H9 (cell line): ENCODE measurements at places on chromosomes 4 and X. TPM values are rescaled to one million over a fixed set of nuclear protein-coding genes. Genes with fewer than 3 reads are reported as not detected.
A peak's percentile ranks its signal among the peaks of the same experiment; 100 is the strongest.

DNA sequence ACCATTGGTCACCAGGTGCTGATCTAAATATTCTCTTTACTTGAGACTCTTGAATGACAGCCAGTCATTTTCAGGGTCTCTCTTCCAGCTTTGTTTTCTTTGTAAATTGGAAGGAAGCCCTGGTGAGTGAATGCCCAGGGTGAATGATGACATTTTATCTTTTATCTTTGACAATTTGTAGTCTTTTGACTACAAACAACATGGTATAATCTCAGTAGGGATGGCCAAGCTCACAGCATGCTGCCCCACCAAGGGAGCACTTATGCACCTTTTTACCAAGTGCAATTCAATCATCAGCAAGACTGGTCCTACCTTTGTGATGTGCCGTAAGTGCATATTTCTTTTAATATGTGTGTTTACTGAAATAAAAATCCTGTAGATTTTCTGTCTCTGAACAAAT is 5.7 kb downstream of the AFM start:
- H3K27ac ChIP-seq = no peak overlapping the region
- H3K36me3 ChIP-seq = no peaks in the 10 kb centered on the region
- no peak for DNase-seq
- H3K27me3 ChIP-seq = no peaks in the 10 kb centered on the region
- H3K4me3 ChIP-seq = no peak overlapping the region

DNA sequence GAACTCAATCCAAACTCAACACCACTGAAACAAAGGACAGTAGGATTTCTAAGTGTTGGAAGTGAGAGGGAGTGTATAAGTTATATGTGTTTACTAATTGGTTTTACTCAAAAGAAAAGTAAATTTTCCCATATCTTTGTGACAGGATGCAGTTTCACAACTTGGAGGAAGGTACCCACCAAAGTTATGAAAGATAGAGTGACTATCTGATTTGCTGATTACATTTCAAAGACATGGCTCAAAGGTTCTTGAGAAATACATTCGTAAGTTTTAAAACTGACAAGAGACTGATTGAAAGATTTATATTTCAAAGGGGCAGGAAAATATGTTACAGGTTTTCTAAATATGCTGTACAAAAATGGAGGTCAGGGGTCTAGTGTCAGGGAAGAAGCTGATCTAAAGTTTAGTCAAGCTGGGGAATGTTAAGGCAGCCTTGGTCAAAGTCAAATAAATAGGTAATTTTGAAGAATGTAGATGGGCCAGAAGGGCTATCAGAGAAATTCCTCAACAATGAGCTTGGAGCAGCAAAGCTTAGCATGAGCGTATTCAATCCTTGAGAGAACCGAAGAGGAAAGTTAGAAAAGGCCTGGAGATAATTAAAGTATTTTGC is 9.7 kb upstream of the COMMD8 start:
- no peak for DNase-seq
- no peak overlapping the region for H3K4me3 ChIP-seq
- H3K36me3 ChIP-seq = no peaks in the 10 kb centered on the region
- no peaks in the 10 kb centered on the region; the same call in 1 of the 2 replicates for H3K4me1 ChIP-seq
- H3K27me3 ChIP-seq = no peaks in the 10 kb centered on the region
- no peak overlapping the region for H3K27ac ChIP-seq

Gene MEPE
- not detected in 2 replicates for total RNA-seq

GRCh38 chr4:144611850-144612249 is 34.1 kb upstream of the HHIP start:
- H3K36me3 ChIP-seq = no peaks in the 10 kb centered on the region
- DNase-seq = peak; percentile 37
- H3K27ac ChIP-seq = no peak overlapping the region
- no peaks in the 10 kb centered on the region for H3K27me3 ChIP-seq
- no peak overlapping the region for H3K4me3 ChIP-seq

- H3K27me3 ChIP-seq = peaks cover 14% of the 10 kb centered on the region; the same call in 1 of the 2 replicates
- peaks cover 1% of the 10 kb centered on the region; the same call in 1 of the 2 replicates for H3K4me1 ChIP-seq
- DNase-seq = no peak
Measured at GRCh38 chrX:17854069-17854468, 7.0 kb downstream of the RAI2 start.

Gene DCX
- total RNA-seq = 1.3 and 2.0 TPM in 2 replicates
